M059J (cell line): ENCODE measurements at places on chromosomes 12 and 14.

GRCh38 chr14:48568688-48569087, 893.3 kb upstream of the MDGA2 start:
- no peak for DNase-seq

DNA sequence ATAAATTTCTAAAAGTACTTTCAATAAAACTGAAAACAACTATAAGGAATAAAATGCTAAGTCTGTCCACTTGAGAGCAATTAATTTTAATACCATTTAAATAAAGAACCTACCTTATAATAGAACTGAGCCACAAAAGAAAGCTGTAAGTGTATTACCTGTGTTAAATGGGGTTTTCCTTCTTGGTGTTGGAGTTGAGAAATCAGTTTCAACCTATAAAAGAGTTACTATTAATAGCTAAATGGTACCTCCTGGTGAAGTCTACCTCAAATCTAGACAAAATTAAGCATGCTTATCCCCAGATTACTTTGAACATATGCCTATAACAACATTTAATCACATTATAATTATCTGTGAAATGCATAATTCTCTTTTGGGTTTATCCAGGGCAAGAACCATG, 48.8 kb downstream of the MIS18BP1 start:
- DNase-seq, result no peak

DNA sequence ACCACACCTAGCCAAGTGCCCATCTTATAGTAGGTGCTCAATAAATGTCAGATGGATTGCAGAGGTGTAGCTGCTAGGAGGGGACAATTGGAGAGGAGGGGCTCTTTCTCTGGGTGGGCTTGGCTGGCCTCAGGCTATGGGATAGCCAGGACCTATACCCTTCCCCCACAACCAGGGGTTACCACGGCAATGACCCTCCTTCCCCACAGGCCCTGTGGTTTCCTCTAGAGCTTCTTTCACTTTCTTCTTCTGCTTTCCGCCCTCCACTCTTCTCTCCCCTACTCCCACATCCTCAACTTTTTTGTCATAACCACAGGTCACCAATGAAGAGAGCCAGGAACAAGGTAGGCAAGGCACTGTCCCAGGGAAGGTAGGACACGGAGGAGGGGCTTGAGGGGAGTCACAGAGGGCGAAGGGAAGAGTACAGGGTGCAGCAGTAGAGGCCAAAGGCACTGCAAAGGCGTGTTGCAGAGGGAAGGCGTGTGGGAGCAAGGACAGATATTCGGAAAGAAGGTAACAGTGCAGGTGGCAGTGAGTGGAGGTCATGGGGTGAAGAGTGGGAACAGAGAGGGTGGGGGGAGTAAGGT, 1.9 kb upstream of the ITGB7 start:
- no peak for DNase-seq

DNA sequence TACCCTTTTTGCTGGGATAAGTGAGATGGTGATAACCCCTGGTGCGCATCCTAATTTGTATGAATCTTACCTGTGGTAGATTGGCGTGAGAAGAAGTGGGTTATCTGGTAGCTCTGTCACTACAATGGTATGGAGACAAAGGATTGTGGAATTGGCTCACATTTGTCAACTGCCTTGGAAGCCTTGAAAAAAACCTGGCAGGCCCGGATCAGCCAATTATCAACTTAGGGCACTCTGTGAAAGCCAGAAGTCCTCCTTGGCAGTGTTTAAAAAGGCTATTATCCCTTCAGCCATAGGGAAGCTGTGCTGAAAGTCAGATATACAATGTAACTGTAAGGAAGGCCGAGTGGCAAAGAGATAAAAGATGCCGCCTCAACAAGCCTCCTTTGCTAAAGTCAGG, 56.5 kb downstream of the WASHC3 start:
- DNase-seq, result no peak
